Activated CD8-positive, alpha-beta memory T cell treated with anti-CD3 and anti-CD28 coated beads for 1 hour (primary cell): ENCODE measurements at places on chromosomes 7 and 10.

- DNase-seq: no peak
Measured at GRCh38 chr7:27912751-27913150, 172.8 kb downstream of the TAX1BP1 start.

- DNase-seq: no peak
Measured at GRCh38 chr10:60819271-60819670, 41.0 kb downstream of the CDK1 start.

DNA sequence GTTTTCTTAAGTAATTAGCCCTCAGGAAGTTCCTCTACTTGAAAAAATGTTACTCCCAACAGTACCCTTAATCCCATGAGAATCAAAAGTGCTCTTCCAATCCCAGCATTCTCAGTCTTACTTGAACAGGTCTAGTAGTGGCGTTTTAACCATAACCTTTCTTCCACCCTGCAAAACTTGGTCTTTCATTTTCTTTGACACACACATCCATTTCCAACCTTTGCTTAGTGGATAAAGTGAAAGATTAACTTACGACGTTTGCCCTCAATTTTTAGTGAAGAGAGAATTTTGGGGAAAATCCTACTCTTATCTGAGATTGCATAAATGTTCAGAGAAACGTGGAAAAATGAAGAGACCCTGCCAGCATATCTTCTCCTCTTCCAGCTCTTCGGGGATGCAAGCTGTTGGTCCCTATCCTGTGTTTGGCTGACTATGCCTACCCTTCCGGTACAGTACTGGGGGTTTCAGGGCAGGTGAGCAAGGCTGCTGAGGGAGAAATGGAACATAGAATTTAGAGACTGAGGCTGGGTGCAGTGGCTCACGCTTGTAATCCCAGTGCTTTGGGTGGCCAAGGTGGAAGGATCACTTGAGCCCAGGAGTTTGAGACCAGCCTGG is 18.8 kb downstream of the WBP1L start:
- DNase-seq: no peak

DNA sequence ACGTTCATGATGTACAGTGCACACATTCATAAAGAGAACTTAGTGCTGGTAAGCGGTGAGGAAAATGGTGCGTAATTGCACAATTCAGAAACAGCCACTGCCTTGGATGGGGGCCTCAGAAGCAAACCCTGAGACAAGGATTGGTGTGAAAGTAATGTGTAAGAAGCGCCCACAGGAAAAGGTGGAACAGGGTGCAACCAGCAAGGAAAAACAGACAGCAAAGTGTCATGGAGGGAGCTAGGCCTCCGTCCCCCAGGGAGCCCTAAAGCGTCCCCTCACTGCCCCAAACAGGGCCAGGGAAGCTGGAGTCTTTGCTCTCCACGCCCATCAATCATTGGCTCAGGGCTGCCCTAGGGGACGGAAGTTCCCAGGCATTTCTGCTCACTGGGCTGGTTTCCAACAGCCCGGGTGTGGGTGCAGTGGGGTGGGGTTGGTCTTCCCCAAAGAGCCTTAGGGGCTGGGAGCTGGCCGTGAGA is 9.6 kb upstream of the C10orf105 start:
- no peak for DNase-seq

- no peak for DNase-seq
Measured at GRCh38 chr7:216360-217300, 24.3 kb downstream of the FAM20C start.

DNA sequence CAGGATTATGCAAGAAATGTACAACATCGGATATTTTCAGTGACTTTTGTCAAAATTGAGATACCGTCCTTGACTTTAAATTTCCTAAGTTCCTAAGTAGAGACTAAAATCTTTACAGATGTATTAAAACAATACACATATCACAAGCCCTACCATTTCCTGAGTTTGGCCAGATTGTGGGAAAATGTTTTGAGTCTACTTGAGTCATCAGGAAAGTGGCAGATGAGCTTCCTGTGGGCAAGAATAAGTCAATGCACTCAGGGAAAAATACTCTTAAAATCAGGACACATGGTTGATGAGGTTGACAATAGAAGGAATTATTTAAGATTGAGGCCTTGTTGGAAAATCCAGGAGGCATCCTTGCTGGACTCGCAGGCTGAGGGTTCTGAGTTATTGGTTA is 162.5 kb downstream of the SNX10 start:
- no peak for DNase-seq

GRCh38 chr7:28107960-28108359 is 72.6 kb downstream of the JAZF1 start:
- DNase-seq: no peak

DNA sequence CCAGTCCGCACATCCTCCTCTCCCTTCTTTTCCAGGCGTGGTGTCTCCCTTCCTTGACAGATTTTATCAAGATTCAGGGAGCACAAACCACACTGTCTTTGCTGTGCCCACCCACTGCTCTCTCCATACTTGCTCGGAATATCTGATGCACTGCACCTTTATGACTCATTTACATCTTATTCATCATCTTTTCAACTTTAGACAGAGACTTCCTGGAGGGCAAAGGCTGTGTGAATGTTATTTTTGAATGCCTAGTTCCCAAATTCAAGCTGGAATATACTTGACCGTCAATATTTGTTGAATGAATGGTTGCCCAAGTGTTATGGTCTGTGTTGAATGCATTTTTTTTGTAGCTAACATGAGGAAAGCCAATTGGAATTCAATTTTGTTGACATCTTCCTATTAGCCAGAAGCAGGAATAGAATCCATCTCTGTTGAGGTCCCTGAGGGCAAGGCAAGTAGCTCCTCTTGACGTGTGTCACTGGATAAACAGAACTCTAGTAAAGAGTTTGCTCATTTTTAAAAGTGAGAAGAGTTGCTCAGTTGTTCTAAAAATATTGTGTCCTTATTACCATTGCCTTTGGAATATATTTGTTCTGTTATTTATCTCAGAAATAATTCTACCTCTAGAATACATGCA is 95.0 kb downstream of the KLF6 start:
- DNase-seq: no peak

DNA sequence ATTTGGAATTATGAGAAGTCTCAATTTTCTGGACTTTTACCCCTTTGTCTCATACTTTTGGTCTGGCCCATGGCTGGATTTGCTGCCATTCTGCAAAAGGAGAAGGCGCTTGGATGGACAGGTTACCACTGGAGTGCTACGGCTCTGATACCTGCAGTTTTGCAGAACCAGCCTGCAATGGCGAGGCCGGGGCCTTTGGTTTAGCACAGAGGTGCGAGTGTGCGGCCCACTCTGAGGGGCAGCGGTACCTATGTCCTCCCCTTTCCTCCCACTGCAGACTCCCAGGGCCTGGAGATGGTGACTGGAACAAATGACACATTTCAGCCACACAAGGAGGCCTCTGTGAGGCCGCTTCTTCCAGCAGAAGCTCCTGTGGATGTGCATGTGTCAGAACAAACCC is 11.9 kb downstream of the ZNF777 start:
- no peak for DNase-seq

DNA sequence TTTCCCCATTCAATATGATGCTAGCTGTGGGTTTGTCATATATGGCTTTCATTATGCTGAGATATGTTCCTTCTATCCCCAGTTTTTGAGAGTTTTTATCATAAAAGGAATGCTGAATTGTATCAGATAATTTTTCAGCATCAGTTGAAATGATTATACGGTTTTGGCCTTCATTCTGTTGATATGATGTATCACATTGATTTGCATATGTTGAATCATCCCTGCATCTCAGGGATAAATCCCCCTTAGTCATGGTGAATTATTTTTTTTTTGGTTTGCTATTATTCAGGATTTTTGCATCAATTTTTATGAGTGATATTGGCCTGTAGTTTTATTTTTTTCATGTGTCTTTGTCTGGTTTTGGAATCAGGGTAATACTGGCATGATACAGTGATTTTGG is 1152.3 kb upstream of the C7orf33 start:
- DNase-seq: no peak

- no peak for DNase-seq
Measured at GRCh38 chr10:80158126-80158525, 25.6 kb downstream of the PLAC9 start.

GRCh38 chr7:47561715-47562446 is 20.0 kb downstream of the TNS3 start:
- DNase-seq: no peak

DNA sequence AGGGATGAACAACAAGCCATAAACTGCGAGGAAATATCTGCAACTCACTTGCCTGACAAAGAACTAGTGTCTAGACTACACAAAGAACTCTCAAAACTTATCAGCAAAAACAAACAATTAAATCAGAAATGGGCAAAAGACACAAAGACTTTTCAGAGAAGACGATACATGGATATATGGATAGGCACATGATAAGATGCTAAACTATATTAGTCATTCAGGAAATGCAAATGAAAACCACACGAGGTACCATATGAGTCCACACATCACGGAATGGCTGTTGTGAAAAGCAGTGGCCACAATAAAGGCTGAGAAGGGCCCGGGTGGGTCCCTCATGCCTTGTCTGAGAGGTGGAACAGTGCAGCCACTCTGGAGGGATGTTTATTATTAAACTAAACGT is 267.8 kb downstream of the WDR37 start:
- no peak for DNase-seq

DNA sequence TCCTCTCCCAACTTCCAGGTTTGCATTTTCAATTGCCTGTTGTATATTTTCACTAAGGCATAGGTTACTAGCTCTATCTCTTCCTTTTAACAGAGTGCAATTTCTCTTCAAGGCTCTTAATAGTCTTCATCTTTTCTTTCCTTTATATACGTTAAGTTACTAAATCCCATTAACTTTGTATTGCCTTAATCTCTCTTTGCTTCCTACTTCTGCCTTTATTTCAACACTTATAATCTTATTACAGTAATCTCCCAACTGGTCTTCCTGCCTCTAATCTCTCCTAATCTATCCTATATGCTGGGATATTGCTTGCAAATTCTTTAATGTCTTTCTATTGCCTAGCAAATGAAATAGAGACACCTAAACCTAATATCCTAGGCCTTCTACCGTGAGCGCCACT is 26.1 kb downstream of the ST7 start:
- no peak for DNase-seq
